T-helper 2 cell (primary cell): ENCODE measurements at places on chromosomes 6 and 20.

- DNase-seq: no peak
These were observed 38.8 kb downstream of the SNX9 start for GRCh38 chr6:157861814-157862213.

GRCh38 chr20:1450926-1451491, 15.6 kb downstream of the NSFL1C start:
- DNase-seq: no peak

DNA sequence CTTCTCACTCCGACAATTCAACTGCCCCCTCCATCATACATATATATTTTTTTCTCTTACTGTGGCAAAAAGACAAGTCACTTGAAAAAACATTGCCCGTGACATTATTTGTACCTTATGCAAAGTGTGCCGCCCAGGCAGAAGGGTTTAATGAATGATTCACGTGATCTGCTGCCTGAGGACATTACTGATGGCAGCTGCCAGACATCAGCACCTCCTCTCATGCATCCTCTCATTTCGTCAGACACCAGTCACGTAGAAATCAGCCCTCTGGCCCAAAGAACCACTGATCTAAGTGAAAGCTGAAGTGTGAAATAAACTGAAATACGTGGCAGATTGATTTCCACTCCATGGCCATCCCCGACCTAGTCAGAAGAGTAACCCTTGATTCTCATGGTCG, 218.8 kb upstream of the PDE10A start:
- no peak for DNase-seq

DNA sequence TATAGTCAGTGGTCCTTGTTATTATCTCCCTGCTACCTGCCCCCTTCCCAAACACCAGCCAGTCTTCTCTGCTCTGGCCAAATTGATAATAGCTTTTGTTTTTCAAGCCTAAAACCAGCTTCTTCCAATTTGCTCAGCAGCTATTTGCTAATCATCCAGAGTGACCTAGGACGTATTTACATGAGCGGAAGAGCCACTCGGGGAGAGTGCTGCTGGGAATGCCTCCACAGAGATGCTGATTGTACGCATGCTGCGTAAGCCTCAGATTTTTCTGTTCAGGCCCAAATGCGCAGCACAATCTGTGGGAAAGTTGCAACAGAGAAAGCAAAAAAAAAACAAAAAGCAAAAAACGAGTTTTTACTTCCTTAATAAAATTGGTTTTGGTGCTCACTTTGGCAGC, 24.4 kb upstream of the ID1 start:
- no peak for DNase-seq

DNA sequence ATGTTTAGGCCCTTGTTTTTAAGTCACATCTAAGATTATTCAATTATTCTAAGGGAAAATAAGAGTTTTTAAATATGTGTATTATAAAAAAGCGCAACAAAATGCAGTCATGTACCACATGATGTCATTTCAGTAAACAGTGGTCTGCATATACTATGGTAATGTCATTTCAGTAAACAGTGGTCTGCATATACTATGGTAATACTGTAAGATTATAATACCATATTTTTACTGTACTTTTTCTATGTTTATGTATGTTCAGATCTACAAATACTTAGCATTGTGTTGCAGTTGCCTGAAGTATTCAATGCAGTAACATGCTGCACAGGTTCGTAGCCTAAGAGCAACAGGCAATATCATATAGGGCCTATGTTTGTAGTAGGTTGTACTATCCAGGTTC, 21.4 kb downstream of the MEI4 start:
- no peak for DNase-seq
